Keratinocyte (primary cell): ENCODE measurements at places on chromosomes 7 and 10. TPM values are rescaled to one million over a fixed set of nuclear protein-coding genes. Genes with fewer than 3 reads are reported as not detected.
A peak's percentile ranks its signal among the peaks of the same experiment; 100 is the strongest.

- no peak for DNase-seq
Observed at GRCh38 chr10:34775044-34775637, 40.0 kb downstream of the PARD3 start.

The ALDH18A1 gene
- 51.0 to 67.3 TPM (median 53.4 TPM) in 3 replicates for polyA plus RNA-seq

- peak; percentile 9 for DNase-seq
Observed at GRCh38 chr10:76086761-76087639, 655.6 kb downstream of the LRMDA start.

The ANKRD2 gene
- 0.18 to 0.67 TPM (median 0.38 TPM) in 3 replicates for polyA plus RNA-seq

GRCh38 chr7:100951888-100952560 lies 2.7 kb downstream of the MUC3A start:
- DNase-seq, result no peak

- DNase-seq, result no peak
Observed at GRCh38 chr10:96984541-96985131, 152.5 kb downstream of the LCOR start.

GRCh38 chr10:1685699-1686490 lies 51.4 kb downstream of the ADARB2 start:
- no peak for DNase-seq

- DNase-seq, result no peak
Observed at GRCh38 chr7:112238852-112239610, 32.5 kb downstream of the ZNF277 start.

The CRHR2 gene
- not detected in 3 replicates for polyA plus RNA-seq

The ITPRIP gene
- polyA plus RNA-seq, result 11.9 to 13.8 TPM (median 12.1 TPM) in 3 replicates

The PAX4 gene
- polyA plus RNA-seq, result not detected in 3 replicates

The ZC3HAV1L gene
- polyA plus RNA-seq, result 7.4 to 9.5 TPM (median 7.9 TPM) in 3 replicates

- DNase-seq, result no peak
Observed at GRCh38 chr10:75826846-75827245, 395.4 kb downstream of the LRMDA start.

The WEE2 gene
- polyA plus RNA-seq, result not detected in 3 replicates

GRCh38 chr7:92909686-92910475 lies 73.5 kb upstream of the CDK6 start:
- DNase-seq, result no peak

GRCh38 chr10:87619705-87620104 lies 40.0 kb upstream of the PAPSS2 start:
- no peak for DNase-seq

DNA sequence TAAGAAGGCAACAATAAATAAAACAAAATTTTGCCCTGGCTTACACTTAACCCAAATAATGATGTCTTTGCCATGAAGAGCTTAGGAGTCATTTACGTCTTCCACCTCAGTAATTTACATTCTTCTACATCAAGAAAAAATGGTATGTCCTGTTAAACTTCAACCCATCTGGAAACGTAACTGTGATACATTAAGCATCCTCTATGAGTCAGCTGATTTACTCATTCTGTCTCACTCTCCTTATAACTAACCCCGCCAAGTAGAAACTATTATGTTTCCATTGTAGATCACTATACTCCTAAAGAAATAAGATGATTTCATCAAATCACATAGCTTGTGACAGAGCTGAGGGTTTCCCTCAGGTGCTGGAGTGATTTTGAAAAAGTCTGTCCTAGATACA lies 330.7 kb downstream of the CDC14C start:
- DNase-seq, result peak; percentile 9

DNA sequence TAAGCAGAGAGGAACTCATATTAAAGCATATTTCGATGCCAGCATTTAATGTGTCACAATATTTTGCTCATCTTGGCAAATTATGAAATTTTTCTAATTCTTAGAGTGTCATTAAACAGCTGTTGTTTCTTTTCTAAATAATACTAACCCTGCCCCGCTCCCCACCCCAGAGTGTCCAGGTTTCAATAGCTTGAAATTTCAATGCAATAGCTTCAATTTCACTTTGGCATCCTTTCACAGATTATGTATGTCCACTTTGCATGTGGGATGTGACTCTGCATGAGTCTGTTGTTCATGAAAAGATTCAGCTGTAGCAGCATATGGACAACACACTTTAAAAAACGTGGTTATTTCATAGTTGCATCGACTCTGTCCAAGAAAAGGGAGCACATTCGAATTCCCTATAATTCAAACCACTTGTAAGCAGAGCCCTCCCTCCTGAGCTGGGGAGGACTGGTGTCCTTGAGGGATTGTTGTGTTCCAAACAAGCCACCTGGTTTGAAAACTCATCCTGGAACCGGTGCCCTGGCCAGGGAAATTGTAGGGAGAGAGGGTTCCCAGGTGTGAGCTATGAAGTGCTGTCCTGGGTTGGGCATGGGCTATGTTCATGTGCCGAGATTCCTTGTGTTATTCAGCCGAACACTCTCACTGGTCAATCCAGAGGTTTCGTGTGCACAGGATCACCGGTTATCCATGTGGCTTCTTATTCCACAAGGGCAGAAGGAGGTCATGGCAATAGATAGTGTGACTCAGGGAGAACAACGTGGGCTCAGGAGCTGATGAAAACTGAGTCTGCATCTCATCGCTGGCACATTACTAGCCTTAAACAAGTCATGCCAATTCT lies 64.6 kb upstream of the CREB5 start:
- no peak for DNase-seq

The IFRD1 gene
- polyA plus RNA-seq, result 21.0 to 38.3 TPM (median 28.6 TPM) in 3 replicates

GRCh38 chr7:107034553-107034952 lies 10.0 kb upstream of the PRKAR2B start:
- no peak for DNase-seq

- no peak for DNase-seq
Observed at GRCh38 chr10:5585517-5586206, 60.9 kb downstream of the CALML3 start.

DNA sequence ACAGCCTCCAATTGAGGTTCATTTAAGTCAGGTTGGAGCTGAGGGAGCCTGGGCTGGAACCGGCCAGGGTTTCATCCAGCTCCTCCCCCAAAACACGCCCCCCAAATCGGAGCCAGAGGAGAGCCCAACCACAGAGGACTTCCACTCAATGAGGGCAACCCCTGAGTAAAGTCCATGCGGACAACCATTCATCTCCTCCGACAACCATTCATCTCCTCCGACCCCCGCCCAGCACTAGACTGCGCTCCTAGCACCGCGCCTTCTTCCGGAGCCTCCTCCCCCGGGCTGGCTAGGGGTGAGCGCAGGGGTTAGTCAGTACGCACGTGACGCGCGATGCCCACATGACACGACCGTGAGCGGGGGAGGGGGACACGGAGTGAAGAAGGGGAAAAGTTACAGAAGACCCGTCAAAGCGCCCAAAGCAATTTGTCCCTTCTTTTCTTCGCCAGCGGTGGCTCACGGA lies 1.4 kb downstream of the MAGI2 start:
- no peak for DNase-seq

GRCh38 chr7:41294556-41295454 lies 408.1 kb downstream of the INHBA start:
- no peak for DNase-seq

DNA sequence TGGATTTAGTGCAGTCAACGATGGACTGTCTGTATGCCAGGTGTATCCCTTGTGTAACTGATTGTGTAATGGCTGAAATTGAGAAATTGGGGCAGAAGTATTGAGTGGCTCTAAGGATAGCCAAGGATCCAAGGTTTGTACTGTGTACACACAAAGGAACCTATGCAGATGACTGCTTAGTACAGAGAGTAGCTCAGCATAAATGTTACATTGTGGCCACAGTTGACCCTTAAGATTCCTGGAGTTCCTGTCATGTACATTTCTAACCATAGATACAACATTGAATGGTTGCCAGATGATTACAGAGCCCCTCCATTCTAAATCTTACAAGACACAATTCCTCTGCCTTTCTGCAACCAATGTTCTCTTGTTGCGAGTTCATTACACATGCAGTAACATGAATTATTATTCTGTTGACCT lies 25.3 kb downstream of the CCDC126 start:
- DNase-seq, result no peak

- DNase-seq, result no peak
Observed at GRCh38 chr7:24227068-24227467, 56.9 kb upstream of the NPY start.

The KIFBP gene
- polyA plus RNA-seq, result 28.8 to 48.9 TPM (median 37.0 TPM) in 3 replicates

The IL6 gene
- polyA plus RNA-seq, result 0.10 to 5.0 TPM (median 2.7 TPM) in 3 replicates
